Myometrial cell (primary cell): ENCODE measurements at places on chromosomes 5 and 9. TPM values are rescaled to one million over a fixed set of nuclear protein-coding genes. Genes with fewer than 3 reads are reported as not detected.

The NUTM2G gene
- total RNA-seq, result not detected in 2 replicates

The GTF3C5 gene
- 41.8 and 54.2 TPM in 2 replicates for total RNA-seq

The TLR4 gene
- 23.9 and 27.5 TPM in 2 replicates for total RNA-seq

The TNFSF8 gene
- total RNA-seq, result not detected in 2 replicates

The RUFY1 gene
- total RNA-seq, result 19.3 and 28.5 TPM in 2 replicates

The CCDC69 gene
- total RNA-seq, result 6.3 and 9.4 TPM in 2 replicates

The LCN12 gene
- total RNA-seq, result not detected in 2 replicates

The KIF24 gene
- 2.9 and 3.2 TPM in 2 replicates for total RNA-seq

The PIP5K1B gene
- not detected in 2 replicates for total RNA-seq

The IFNA2 gene
- not detected in 2 replicates for total RNA-seq

The CARTPT gene
- total RNA-seq, result not detected in 2 replicates

The GM2A gene
- 20.7 and 25.1 TPM in 2 replicates for total RNA-seq

The SLC46A2 gene
- total RNA-seq, result not detected in 2 replicates

The RIOK2 gene
- total RNA-seq, result 11.7 and 32.6 TPM in 2 replicates

The PKN3 gene
- total RNA-seq, result 3.7 and 4.6 TPM in 2 replicates

The ANKDD1B gene
- total RNA-seq, result 1.2 TPM in 1 of 2 replicates, not detected in the other

The MRPL22 gene
- total RNA-seq, result 42.2 and 45.6 TPM in 2 replicates

The TMEM171 gene
- total RNA-seq, result 8.7 and 9.8 TPM in 2 replicates

The PCDHB9 gene
- total RNA-seq, result 0.18 TPM in 1 of 2 replicates, not detected in the other

The ARHGEF39 gene
- 4.1 and 8.4 TPM in 2 replicates for total RNA-seq
